Stimulated activated CD8-positive, alpha-beta memory T cell treated with anti-CD3 and anti-CD28 coated beads, Interleukin-7, amount 100 ng/mL, for 4 hours (primary cell): ENCODE measurements at places on chromosomes 4 and X.

DNA sequence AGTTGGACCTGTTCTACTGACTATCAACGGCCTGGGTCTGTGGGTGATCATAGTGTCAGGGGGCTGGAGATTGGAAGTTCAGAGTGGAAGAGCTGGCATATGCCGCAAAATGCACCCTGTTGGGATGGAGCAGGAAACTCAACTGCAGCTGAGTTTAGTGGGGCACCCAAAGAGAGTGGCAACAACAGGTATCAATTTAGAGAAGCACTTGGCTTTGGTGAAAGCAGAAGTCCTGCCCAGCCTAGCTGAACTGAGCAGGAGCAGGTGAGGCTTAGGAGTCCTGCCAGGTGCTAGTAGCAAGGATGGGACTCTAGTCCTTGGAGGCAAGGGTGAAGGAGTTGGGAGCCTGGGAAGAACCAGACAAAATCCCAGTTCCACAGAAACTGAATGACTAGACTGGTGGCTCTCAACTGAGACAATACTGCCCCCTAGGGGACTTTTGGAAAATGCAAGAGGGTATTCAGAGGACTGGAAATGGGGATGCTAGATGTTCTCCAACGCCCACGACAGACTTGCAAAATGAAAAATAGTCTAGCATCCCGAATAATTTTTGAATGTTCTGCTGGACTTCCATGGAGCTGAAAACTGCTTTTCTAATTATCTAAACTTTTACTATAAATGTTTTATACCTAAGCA is 49.4 kb downstream of the RTL9 start:
- no peak for DNase-seq

DNA sequence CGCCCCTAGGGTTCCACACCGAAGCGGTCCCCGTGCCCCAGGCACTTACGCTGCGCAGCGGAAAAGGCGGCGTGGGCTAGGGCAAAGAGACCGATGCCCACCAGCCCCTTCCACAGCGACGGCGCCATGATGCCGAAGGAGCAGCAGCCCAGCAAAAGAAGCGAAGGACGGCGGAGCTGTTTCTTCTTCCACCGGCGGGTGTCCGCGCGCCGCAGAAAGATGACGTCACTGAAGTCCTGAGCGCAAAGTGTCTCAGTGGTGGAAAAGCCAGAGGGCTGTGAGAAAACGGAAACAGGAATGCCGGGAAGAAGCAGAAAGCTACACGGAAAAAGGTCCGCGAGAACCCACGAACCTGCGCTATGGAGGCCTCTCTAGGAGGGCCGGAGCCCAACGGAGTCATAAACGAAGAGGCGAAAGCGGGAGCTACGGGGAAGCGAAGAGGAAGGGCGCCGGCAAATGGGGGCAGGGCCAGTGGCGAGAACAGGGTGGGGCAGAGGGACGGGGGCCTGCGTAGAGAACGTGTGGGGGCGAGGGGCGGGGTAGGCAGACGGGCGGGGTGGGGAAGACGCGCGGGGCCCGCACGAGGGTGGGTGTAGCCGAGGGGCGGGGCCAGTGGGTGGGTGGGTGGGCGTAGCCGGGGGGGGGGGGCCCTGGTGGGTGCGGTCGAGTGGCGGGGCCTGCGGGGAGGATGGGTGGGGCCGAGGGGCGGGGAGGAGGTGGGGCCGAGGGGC is at the start of gene MMGT1:
Gene MMGT1 (minus strand): TSS at position 441 of the 731 bp plus-strand sequence. CDS start 313 bp downstream, at position 128.
- peak; percentile 76 for DNase-seq

- no peak for DNase-seq
Measured at GRCh38 chr4:19256823-19257222, 994.9 kb upstream of the SLIT2 start.

DNA sequence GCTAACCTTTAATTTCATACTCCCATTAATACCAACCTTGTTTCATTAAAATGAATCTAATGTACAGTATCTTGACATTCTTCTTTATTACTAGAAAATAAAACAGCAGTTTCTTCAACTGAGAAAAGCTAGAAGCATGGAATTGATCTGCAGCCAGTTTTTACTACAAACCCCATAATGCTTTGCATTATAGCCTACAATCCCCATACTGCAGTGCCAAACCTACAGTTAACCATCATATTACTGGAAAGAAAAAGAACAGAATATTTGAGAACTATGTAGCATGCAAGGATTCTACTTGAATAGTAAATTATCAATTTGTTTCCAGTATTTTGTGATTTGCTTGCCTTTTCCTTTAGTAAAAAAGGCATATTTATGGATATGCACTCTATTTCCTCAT is 3.2 kb upstream of the IL1RAPL1 start:
- no peak for DNase-seq

- DNase-seq, result peak; percentile 32
Measured at GRCh38 chr4:114180481-114180880, 201.0 kb upstream of the ARSJ start.

GRCh38 chrX:71107762-71108360 is 1.3 kb upstream of the CXorf65 start:
- no peak for DNase-seq

- no peak for DNase-seq
Measured at GRCh38 chrX:40090050-40090804, 7.5 kb downstream of the BCOR start.

DNA sequence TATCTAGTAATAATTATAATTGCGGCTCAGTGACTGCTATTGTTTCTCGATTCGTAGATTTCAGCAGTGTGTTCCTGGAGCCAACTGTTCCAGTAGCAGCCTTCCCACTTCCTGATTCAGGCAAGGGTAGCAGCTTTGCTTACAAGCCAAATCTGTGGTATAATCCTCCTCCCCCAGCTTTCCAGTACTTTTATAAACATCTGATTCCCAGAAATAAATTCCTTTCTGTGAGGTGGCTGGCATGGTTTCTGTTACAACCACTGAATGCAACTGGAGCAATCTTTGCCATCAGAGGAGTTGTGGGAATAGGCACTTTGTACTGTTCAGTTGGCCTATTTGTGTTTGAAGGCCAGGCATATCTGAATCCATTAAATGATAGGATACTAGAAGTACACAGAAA is 80.0 kb downstream of the GLRA3 start:
- DNase-seq, result no peak

- DNase-seq, result peak; percentile 24
Measured at GRCh38 chrX:8743126-8743732, 11.3 kb upstream of the ANOS1 start.

- peak; percentile 55 for DNase-seq
Measured at GRCh38 chrX:11787564-11787963, 29.5 kb downstream of the MSL3 start.
